HuH-7 (cell line): ENCODE measurements at places on chromosomes 11 and 22.

GRCh38 chr22:46139895-46140350 is 10.4 kb upstream of the PPARA start:
- no peak for DNase-seq

DNA sequence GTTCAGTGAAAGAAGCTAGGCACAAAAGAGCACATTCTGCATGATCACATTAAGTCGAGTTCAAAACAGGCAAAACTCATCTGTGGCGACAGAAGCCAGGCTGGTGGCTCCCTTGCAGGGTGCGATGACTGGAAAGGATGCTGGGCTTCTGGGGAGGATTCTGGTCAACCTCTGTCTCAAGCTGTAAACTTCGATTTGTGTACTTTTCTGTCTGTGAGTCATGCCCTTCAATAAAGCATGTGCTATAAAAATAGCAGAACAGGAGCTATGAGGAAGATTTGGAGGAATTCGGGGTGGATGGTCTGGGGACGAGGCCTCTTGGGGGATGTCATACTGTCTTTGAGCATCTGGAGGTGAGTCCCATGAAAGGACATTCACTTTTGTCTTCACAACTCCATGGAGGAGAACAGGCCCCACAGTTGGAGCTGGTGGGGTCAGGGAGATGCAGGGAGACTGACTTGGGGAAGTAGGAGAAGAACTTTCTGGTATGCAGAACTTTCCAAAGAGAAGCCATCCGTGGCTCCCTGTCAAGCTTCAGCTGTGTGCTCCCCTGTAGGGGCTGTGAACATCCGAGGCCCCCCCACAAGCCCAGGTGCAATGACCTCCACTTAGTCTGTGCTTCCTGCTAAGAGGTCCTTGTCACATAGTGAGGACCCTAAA is 77.8 kb upstream of the LINC01488 start:
- no peak for DNase-seq

DNA sequence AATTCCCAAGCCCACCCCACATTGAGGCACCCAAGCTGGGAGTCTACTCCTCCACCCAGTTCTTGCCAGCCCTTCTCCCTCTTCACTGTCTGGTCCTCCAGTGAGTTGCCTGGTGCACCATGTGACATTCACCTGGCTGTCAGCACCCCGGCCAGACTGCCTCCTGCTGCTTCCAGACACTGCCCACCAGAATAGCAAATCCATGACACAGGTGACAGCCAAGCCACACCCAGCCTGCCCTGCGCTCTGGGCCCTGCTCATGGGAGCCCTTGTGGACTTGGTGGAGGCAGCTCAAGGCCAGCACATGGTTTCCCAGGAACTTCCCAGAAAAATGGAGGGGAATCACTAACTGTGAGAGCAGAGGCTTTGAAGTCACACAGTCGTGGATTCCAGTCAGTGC is 96.3 kb upstream of the CSNK2A3 start:
- no peak for DNase-seq

DNA sequence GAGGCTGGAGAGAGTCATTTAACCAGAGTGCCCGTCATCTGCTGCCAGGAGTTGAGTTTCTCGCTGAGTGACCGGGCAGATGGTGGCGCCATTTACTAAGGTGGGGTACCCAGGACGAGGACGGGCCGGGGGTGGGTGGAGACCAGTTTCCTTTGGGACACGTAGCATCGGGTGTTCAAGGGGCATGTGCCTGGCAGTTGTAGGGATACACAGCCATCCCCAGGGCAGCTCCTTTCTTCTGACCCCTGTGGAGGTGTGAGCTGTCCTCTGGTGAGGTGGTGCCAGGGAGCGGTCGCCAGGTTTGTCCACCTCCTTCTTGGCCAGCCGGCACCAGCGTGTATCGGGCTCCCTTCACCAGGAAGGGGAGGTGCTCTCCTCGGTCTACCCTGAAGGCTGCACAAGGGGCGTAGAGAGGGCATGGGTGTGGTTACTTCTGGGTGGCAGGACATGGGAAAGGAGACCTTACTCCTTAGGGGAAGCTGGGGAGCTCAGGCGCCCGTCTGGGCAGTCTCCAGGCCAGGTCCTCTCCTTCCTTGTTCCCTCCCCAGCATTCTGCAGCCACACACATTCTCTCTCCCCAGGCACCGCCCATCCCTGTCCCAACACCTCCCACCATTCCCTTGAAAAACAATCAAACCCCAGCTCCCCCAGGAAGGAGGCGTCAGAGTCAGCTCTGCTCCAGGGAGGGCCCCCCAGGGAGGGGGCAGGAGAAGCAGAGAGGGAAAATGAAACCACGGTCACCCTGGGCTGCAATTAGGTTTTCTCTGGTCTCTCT is 10.3 kb upstream of the MB start:
- DNase-seq: peak; percentile 82

GRCh38 chr22:29093501-29094300 is 20.9 kb downstream of the KREMEN1 start:
- no peak for DNase-seq

- no peak for DNase-seq
Observed at GRCh38 chr11:89458716-89459115, 32.5 kb downstream of the NOX4 start.

GRCh38 chr11:126334659-126335462 is 20.6 kb upstream of the ST3GAL4 start:
- DNase-seq: no peak

- DNase-seq: no peak
Observed at GRCh38 chr11:108338750-108339149, 115.9 kb downstream of the ATM start.
